Occipital lobe (tissue), 3 donors: ENCODE measurements at places on chromosomes 5 and 9. TPM values are rescaled to one million over a fixed set of nuclear protein-coding genes. Genes with fewer than 3 reads are reported as not detected.

COL23A1 gene
- total RNA-seq = 0.16 TPM

WDR38 gene
- not detected for total RNA-seq

CYSRT1 gene
- total RNA-seq = not detected

EPB41L4B gene
- 3.7 TPM for total RNA-seq

DNA sequence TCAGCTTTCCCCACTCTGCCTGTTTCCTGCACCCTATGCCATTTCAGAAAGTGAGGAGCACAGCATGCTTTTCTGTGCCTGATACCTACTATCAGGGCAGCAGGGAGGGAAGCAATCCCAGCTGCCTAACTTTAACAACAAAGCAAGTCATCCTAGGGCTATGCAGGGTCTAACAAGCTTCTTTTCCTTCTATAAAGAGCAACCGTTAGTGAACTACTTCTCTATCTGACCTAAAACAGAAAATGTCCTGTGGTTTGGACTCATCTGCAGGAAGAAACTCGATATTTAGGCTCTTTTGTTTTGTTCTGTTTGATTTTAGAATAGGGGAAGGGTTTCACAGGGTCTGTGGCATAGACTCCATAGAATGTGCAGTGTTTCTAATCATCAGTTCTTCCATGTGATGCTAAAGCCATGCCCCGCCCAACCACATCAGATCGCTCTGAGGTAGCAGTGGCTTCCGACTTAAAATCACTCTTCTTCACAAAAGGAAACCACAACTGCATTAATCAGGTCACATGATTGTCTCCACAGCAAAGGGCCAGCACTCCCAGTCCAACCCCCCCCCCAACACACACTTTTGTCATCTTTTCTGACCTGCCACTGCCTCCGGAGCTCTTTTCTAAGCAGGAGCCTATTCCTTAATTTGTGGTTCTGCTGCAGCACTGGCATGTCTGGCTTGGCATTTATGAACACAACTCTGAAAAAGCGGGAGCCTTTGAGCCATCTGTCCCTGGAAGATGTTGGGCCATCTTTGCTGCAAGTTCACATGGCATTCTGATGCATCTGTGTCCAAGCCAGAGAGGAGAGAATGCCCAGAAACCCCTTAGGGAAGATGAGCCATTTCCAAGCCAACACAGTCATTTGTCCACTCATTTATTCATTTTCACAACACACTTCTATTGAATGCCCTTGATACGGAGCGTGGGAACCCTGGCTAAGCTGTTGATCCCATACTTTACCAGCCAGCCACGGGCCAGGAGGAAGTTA, 71.6 kb downstream of the CFAP90 start:
- no peak for DNase-seq

- no peak for DNase-seq
Measured at GRCh38 chr5:55711507-55712022, 559 bp downstream of the SLC38A9 start.
